DND-41 (cell line): ENCODE measurements at places on chromosomes 2 and 18.

- H3K4me1 ChIP-seq, result no peaks in the 10 kb centered on the region
- H3K27me3 ChIP-seq, result no peaks in the 10 kb centered on the region
- DNase-seq, result no peak
- no peak overlapping the region for H3K4me3 ChIP-seq
Measured at GRCh38 chr2:242098445-242099128, 229.1 kb downstream of the RTP5 start.

GRCh38 chr2:110874453-110875383 is 142.3 kb downstream of the ACOXL start:
- H3K36me3 ChIP-seq, result no peaks in the 10 kb centered on the region
- H3K27ac ChIP-seq, result peak overlapping the region; percentile 19; the same call in 1 of the 2 replicates
- DNase-seq, result no peak

DNA sequence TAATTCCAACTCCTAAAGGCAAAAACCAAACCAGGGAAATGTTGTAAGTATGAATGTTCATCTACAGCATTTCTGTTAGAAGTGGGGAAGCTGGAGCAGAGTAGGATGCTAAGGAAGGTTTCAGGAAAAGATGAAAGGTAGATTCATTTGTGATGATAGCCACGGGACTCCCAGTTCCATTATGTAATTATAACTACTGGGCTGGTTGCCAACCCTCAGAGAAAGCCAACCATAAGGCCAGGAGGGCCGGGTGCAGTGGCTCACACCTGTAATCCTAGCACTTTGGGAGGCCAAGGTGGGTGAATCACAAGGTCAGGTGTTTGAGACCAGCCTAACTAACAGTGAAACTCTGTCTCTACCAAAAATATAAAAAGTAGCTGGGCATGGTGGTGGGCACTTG is 288.9 kb upstream of the ETAA1 start:
- no peaks in the 10 kb centered on the region for H3K36me3 ChIP-seq
- H3K4me3 ChIP-seq, result no peak overlapping the region
- H3K27me3 ChIP-seq, result no peaks in the 10 kb centered on the region
- DNase-seq, result no peak
- no peak overlapping the region for H3K27ac ChIP-seq

- no peak overlapping the region for H3K27ac ChIP-seq
- no peaks in the 10 kb centered on the region for H3K27me3 ChIP-seq
- H3K4me3 ChIP-seq, result no peak overlapping the region
- H3K4me1 ChIP-seq, result no peaks in the 10 kb centered on the region
- DNase-seq, result no peak
Measured at GRCh38 chr2:113769555-113769954, 13.1 kb upstream of the SLC35F5 start.

GRCh38 chr2:69211686-69212085 is 175.3 kb downstream of the GFPT1 start:
- H3K27ac ChIP-seq, result no peak overlapping the region
- no peak for DNase-seq
- H3K27me3 ChIP-seq, result no peaks in the 10 kb centered on the region
- no peak overlapping the region for H3K4me3 ChIP-seq

DNA sequence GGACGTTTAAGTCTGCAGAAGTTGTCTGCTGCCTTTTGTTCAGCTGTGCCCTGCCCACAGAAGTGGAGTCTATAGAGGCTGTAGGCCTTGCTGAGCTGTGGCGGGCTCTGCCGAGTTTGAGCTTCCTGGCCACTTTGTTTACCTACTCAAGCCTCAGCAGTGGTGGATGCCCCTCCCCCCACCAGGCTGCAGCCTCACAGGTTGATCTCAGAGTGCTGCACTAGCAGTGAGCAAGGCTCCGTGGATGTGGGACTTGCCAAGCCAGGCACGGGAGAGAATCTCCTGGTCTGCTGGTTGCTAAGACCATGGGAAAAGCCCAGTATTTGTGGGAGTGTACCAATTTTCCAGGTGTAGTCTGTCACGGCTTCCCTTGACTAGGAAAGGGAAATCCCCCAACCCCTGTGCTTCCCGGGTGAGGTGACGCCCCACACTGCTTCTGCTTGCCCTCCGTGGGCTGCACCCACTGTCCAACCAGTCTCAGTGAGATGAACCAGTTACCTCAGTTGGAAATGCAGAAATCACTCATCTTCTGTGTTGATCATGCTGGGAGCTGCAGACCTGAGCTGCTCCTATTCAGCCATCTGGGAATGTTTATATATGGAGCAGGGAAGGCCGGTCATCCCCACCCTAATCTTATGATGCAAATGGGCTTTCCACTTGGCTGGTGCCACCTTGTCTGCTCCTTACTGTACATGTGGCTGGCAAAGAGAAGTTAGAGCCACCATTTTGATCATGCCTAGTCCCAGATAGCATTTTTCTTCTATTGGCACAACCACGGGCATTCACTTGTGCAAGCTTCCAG is 156.9 kb upstream of the ITGA6 start:
- peaks cover 10% of the 10 kb centered on the region for H3K4me1 ChIP-seq
- H3K27me3 ChIP-seq, result no peaks in the 10 kb centered on the region
- no peak overlapping the region for H3K27ac ChIP-seq
- H3K36me3 ChIP-seq, result no peaks in the 10 kb centered on the region
- peak; percentile 24 for DNase-seq
- H3K4me3 ChIP-seq, result no peak overlapping the region

DNA sequence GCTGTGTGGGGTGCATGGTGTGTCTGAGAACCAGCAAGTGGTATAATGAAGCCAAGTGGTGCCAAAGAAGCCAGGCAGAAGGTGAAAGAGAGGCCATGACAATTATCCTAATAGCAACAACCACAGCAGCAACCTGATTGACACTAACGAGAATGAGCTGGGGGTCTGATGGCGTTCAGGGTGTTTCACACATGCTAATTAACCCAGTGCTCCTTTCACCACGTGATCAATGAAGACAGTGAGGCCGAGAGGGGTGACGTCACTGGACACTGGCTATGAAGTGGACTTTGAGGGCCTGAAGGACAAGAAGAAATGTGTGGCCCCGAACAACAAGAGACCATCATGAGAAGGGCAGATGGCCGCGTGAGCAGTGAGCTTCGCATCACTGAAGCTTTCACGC is 364.4 kb upstream of the ID2 start:
- H3K36me3 ChIP-seq, result no peaks in the 10 kb centered on the region
- peaks cover 19% of the 10 kb centered on the region for H3K4me1 ChIP-seq
- no peaks in the 10 kb centered on the region for H3K27me3 ChIP-seq
- no peak for DNase-seq

GRCh38 chr18:32919799-32920198 is 147.0 kb upstream of the KLHL14 start:
- peak; percentile 58 for DNase-seq
- no peak overlapping the region for H3K27ac ChIP-seq
- no peaks in the 10 kb centered on the region for H3K27me3 ChIP-seq
- no peaks in the 10 kb centered on the region for H3K36me3 ChIP-seq
- peaks cover 14% of the 10 kb centered on the region for H3K4me1 ChIP-seq

DNA sequence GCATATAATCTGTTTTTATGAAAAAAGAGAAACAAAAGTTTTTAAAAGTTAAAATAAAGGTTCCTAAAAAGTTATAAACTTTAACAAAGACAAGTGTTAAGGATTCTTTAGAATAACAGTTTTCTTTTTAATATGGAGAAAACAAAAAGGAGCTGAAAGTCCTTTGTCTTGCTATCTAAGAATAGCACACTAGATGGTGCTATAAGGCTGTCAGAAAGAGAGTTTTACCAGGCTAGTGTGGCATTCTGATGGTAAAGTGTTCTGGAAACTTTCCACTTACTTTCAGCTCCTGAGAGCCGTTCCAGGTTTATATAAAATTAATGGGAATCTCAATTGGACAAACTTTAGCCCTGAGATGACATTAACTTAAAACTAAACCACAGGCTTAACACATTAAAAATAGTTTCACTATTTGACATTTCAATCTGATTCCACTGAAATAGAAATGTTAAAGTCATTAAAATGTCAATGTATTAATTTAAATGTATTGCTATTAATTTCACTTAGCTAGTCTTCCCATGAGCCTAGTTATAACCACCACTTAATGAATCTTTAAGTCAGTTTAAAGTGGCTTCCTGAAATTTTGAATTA is 3.7 kb downstream of the FBXO48 start:
- H3K27ac ChIP-seq, result no peak overlapping the region
- DNase-seq, result no peak
- H3K4me3 ChIP-seq, result no peak overlapping the region

DNA sequence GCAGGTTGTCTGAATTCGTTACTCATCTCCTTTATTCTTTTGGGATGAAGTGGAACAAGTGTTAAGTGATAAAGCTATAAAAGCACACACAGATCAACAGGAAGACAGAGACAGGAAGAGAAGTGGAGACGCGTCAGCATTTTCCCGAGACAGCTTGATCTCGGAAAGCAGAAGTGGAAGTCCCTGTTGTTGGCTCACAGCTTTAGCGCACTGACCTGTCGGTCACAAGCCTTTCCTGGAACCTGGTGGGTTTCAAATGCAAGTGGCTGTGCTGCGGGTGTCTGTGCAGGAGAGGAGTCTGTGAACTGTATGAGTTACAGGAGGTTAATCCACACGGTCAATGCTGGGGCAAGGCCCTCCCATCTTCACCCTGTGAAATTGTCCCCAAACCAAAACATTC is 116.6 kb upstream of the PELI1 start:
- DNase-seq, result no peak
- H3K27ac ChIP-seq, result no peak overlapping the region
- no peak overlapping the region for H3K4me3 ChIP-seq
- H3K4me1 ChIP-seq, result no peaks in the 10 kb centered on the region
- H3K36me3 ChIP-seq, result no peaks in the 10 kb centered on the region
- H3K27me3 ChIP-seq, result peaks cover 22% of the 10 kb centered on the region

GRCh38 chr18:21481739-21482138 is 118.8 kb downstream of the ESCO1 start:
- no peak overlapping the region for H3K27ac ChIP-seq
- H3K27me3 ChIP-seq, result no peaks in the 10 kb centered on the region

DNA sequence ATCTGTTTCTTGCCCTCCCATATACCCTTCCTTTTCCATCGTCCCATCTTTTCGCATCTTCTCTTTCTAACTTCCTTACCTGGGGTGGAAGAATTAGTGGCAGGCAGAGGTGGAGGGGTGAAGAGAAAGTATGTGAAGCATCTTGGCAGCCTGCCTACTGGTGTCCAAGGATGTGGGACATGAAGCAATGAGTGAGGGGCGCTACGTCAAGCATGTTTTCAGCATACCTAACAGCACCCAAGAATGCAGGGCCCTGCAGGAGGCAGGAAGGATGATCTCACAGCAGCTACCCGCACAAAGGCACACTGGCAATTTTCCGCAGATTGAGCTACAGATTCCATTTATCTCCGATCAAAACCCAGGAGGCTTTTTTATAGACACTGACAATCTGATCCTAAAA is 42.2 kb downstream of the METTL4 start:
- DNase-seq, result no peak
- no peaks in the 10 kb centered on the region for H3K27me3 ChIP-seq
- no peak overlapping the region for H3K27ac ChIP-seq
- H3K36me3 ChIP-seq, result no peaks in the 10 kb centered on the region

DNA sequence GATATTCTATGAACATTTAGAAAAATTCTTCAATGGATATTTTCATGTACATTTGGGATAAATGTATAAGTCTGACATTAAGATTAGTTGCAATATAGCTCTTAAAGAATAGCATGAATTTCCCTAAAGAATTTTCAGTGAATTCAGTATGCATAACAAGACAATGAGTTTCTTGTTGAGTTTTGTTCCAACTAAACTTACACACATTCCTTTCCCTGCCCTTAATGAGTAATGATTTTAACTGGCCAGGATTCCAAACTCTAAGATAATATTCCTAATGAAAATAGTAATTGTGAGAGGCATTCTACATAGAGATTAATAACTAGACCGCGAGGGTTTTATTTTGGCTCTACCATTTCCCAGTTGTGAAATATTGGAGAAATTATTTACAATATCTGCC is 390.3 kb upstream of the GALNT5 start:
- H3K4me1 ChIP-seq, result no peaks in the 10 kb centered on the region
- no peak overlapping the region for H3K4me3 ChIP-seq
- H3K27ac ChIP-seq, result no peak overlapping the region
- no peak for DNase-seq
- no peaks in the 10 kb centered on the region for H3K27me3 ChIP-seq

- DNase-seq, result no peak
- no peaks in the 10 kb centered on the region for H3K36me3 ChIP-seq
- no peak overlapping the region for H3K27ac ChIP-seq
- no peaks in the 10 kb centered on the region for H3K4me1 ChIP-seq
- H3K4me3 ChIP-seq, result no peak overlapping the region
Measured at GRCh38 chr18:78738076-78738690, 241.4 kb upstream of the SALL3 start.

DNA sequence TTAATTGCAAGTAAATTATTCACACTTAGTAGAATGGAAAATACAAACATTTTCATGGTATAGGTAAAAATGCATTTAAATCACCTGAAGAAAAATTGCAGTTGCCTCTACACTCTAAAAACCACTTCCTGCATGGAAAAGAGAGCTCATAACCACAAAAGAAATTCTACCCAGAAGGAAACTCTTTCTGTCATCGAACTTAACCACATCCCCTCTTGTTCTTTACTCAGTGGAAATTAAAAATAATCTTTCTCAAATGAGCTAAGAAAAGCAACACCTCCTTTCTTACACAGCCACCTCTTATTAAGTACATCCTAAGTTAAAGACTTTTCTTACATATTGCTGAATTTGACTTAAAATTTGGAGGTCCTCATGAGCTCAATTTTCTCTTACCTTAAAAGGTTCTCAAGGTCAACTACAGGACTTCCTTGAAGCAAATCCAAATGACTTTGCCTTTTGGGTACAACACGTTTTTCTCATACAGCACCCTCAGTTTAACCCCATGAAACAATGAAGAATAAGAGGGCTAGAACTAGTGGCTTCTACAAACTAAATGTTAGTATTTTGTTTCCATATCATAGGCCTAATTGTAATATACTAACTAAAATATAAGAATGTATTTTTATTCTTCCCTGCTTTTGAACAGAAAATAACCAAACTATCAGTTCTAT is 109.1 kb upstream of the CRIM1 start:
- 0 out of 2 replicates have a peak overlapping the region, but pooled peaks have one; percentile 29 for H3K4me3 ChIP-seq
- H3K4me1 ChIP-seq, result peaks cover 53% of the 10 kb centered on the region
- peak overlapping the region; percentile 89 for H3K27ac ChIP-seq
- no peak for DNase-seq

DNA sequence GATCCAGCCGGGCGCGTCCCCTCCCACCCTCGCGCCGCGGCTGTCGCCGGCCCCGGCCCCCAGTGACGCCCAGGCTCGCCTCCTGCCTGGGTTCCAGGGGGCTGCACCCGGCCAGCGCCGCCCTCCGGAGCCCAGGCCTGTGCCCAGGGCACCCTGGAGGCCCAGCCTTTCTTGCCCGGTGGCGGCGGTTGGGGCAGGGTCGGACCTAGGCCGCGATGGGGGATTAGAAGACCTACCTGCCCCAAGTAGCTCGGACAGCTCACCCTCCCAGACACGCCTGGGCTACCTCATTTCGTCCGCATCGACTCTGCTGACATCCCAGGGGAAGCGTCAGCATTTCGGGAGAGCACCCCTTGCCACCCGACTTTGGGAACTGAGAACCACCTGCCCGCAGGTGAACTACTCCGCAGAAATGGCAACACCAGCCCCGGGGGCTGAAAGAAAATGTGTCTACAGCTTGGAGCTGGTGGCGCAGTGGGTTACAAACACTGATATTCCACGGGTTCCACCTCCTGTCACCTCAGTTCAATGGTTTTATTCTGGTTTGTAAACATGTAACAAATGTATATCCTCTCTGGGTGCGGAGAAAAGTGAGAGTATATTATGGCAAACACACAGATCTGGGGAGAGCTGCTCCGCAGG is 834 bp upstream of the ARL4C start:
- H3K4me3 ChIP-seq, result no peak overlapping the region
- no peaks in the 10 kb centered on the region for H3K27me3 ChIP-seq
- DNase-seq, result no peak
- peak overlapping the region; percentile 50 for H3K27ac ChIP-seq
- H3K4me1 ChIP-seq, result peaks cover 25% of the 10 kb centered on the region
